ENCODE measurements at places on chromosomes 5 and 9.

GRCh38 chr5:142803428-142804125 is 33.4 kb downstream of the ARHGAP26 start:
- no peak for DNase-seq

DNA sequence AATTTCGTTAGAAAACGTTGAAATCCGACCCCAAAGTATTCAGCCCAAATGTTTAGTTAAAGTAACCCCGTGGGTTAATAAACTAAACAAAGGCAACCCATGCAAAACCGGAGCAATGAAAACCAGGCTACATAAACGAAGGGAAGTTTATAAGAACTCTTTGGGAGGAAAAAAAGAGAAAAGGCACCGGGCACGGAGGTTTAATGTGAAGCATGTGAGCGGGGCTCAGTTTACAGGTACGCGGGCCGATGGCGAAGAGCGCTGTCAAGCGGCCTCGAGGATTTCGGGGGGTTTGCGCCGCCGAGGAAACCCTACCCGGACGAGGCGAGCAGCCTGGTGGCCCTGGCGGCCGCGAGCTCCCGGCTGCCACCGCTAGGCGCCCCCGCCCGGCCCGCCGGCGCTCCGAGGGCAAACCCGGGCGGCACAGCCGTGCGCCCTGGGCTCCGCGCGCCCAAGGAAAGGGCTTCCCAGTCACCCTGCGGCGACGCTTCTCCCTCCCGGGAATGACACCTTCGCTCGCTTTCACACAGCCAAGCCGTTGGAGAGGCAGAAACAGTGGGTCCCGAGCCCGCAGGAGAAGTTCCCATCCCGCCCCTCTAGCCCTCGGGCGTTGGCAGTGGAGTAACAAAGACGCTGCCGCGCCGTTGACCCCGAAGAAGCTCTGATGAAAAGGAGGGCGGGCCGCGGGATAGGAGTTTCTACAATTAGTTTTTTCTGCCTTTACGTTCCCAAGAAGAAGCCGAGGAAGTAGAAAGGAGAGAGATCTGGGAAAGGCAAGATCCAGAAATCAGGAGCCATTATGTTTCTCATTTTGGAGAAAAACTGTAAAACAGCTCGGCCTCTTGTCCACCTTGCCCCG is 126.0 kb downstream of the TMEM174 start:
- DNase-seq, result no peak

DNA sequence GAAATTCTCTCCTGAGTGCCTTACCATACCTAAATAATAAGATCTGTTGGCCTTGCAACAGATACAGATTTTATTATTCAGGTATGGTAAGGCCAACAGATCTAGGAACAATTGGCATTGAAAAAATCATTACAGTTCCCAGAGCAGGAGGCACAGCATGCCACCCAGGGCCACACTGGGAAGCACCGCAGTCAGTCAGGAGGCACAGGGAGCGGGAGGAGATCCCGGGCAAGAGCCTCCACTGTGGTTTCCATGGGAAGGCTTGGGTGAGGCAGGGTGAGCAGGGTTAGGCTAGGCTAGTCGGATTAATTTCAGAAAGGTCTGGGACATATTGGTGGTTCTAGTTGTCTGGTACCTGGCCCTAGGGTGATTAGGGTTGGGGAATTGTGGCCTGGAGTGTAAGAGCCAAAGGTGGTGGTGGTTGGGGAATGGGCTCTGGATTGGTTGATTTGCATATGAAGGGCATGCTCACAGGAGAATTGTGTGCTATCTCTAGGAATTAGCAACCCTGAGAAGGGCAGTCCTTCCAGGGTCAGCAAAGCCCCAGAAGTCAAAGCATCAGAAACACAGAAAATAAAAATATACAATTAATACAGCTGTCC is 111.4 kb downstream of the PDE8B start:
- no peak for DNase-seq

DNA sequence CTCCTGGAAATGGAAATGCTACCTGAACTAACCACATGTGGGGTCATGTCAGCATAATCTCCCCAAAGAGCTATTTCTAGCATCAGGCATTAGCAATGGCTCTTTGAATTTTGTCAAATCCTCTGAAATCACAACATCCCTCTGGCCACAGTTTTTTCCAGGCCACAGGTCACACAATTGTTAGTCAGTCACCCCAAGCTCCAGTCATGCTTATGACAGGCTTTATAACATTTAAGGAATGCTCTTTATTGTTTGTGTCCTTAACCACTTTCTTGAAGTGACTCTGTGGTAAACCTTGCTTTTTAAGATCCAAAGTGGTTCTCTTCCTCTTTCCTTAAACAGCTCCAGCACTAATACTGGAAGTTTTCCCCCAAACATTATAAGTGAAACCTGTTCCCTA is 169.2 kb upstream of the HMHB1 start:
- DNase-seq, result no peak

DNA sequence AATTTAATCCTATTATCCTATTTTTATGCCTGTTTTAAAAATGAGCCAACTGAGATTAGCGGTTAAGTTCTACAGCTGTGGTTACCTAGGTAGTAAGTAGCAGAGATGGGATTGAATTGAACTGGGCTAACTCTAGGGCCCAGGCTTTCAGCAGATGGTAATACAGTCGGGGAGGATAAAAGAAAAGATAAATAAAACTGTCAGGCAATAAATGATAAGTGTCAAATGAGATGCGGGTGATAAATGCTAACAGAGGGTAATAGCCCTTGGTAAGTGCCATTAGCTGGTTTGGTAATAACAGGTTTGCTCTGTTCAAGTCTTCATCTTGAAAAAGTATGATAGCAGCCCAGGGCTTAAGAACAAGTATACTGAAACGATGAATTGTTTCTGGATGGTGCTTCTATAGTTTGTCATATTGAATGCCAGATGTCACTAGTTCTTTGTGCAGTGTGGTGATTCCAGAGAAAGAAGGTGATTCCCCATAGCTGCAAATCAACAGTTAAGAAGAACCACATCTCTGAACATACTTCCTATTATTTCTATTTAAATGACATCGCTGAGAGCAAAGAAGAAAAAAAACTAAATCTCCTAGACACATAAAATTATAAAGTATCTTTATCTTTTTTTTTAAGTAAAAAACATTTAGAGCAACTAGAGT is 360.8 kb upstream of the PANK3 start:
- no peak for DNase-seq

DNA sequence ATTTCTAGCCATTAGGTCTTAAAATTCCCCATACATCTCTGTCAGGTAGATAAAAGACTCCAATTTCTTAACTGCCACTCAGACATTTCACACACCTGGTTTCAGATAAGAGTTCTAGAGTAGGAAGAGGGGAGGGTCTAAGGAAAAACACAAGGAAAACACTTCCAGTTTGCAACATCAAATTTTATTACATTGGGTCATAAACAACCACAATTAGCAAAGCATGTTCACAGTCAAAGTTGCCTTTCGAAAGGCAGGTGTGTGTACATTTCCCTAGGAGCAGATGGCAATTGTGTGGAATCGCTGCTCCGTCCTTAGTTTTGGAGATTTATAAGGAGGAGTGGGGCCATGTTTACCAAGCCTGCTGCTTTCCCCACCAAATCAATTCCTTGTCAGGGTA is 120.8 kb downstream of the DMRT2 start:
- DNase-seq, result no peak

DNA sequence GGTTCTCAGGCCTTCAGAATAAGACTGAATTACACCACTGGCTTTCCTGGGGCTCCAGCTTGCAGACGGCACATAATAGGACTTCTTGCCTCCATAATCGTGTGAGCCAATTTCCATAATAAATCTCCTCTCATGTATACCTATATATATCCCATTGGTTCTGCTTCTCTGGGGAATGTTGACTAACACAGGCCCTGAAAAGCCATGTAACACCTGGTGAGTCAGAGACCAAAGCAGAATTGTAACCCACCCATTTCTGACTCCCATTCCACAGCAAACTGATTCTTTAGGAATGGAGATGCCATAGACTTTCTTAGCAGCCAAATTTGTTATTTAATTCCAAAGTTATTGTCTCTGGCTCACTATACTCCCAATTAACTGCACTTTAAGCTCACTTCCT is 85.4 kb upstream of the AGXT2 start:
- no peak for DNase-seq

DNA sequence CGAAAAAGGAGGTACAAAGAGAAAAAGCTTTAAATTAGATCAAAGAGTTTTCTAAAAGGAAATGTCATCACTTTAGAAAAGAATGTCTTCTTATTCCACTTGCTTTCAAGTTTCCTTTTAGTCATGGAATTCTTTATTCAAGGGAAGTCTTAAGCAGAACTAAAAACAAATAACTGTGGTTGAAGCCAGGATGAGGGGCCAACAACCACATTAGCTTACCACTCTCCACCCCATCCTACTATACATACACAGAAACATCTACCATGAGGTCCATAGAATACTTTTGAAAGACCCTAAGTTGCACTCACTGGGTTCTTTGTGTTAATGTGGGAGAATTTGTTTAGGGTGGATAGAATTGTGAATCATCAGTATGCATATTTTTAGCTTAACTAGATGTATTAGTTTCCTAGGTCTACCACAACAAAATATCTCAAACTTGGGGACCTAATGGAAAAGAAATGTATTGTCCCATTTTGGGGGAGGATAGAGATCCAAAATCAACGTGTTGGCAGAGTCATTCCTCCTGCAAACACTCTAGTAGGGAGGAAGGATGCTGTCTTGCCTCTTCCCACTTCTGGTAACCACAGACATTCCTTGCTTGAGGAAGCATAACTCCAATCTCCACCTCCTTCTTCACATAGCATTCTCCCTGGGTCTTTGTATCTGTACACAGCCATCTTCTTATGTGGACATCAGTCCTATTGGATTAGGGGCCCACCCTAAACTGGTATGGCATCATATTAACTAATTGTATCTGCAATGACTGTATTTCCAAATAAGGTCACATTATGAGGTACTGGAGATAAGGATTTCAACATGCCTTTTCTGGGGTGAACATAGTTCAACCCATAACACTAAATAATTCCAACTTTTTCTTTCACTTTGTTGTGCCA is 239.4 kb downstream of the LURAP1L start:
- no peak for DNase-seq

- no peak for DNase-seq
These were observed 280.1 kb upstream of the PUM3 start for GRCh38 chr9:3124001-3124400.

- DNase-seq, result no peak
These were observed 52.5 kb downstream of the UIMC1 start for GRCh38 chr5:176954050-176954449.

DNA sequence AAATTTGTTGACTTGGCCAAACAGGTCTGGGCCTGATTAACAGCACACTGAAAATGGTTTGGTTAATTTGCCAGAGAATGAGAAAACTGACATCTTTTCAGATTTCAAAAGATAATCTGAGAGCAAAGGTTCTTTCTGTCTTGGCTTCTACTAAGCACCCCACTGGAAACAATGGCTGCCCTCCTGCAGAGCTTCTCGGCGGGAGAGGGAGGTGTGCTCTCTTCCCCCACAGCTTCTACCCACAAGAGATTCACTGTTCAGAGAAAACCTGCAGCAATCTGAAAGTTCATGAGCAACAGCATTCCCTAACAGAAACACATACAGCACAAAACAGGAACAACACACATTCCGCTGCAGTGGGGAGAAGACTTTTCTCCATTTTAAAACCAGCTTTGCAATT is 3.0 kb downstream of the DNAH5 start:
- DNase-seq, result no peak

DNA sequence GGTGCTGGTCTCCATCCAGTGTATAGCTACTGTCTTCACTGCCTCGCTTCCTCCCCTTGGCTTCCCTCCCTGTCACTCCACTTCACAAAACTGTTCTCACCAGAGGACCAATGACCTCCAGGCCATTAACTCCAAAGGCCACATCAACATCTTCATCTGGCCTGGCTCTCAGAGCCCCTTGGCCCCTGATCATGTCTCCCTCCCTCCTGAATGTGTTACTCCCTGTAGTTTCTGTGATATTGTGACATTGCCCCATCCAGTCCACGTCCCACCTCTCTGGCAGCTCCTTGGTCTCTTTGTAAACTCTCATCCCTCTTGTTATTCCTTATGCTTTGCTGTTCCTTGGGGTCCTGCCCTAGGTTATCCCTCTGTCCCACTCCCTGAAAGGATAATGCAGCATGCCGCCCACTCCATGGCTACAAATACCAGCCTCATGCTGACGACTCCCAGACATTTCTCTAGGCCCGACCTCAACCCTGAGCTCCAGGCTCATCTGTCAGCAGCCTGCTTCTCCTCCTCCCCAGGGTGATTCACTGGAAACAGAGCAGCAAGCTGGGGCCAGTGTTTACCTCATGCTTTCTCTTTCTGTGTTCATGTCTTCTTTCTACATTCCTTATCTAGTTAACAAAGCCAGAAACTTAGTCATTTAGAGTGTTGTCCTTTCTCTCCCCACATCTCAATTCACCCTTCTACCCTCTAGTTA is 312.2 kb downstream of the SPOCK1 start:
- DNase-seq, result no peak

- no peak for DNase-seq
These were observed 221.2 kb upstream of the CLINT1 start for GRCh38 chr5:158080112-158080511.

DNA sequence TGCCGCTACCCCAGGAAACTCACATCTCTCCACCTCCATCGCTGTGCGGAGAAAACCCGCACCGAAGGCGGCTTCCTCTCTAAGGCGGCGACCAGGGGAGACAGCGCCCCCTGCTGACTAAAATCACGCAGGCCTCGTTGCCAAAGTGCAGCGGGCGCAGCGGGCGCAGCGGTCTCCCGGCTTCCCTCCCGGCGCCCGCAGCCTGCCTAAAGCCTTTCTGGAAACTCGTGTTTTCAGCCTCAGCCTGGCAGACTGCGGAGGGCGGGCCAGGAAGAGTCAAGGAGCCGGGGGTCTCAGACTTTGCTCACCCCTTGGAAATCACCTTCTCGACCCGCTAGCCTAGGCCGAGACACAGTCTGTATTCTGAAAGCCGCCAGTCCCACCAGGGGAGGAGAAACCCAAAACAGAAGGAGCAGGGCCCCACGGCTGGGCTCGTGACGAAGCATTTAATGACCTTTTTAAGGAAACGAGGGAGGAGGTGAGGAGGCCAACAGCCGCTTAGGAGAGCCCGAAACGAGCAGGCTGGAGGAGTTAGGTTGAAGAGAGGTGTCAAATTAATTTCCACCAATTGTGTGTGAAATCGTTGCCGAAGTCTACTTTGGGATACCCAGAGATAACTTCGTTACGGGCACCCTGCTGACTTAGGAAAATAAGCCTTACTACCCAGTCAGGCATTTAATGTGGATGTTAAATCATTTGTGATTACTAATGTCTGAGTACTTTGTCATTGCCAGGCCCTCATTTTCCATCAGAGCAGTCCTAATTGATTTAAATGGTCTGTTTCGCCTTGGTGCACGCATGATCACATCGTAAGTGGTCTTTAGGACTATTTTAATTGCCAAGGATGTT is 7.3 kb upstream of the FOXB2 start:
- DNase-seq, result peak; percentile 28

GRCh38 chr9:137112564-137113384 is 1.8 kb downstream of the DPP7 start:
- no peak for DNase-seq

DNA sequence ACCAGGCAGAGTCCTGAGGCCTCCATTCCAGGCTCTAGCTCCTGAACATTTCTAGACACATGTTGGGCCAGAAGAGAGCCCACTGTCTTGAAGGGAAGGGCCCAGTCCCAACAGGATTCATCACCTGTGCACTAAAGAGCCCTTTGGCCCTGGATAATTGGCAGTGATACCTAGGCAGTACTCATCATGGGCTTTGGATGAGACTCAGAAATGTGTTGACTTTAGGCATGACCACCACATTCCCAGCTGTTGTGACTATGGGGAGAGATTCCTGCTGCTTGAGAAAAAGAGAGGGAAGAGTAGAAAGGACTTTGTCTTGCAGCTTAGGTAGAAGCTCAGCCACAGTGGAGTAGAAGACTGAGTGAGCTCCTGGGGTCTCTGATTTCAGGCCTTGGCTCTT is 138.4 kb upstream of the DAPK1 start:
- no peak for DNase-seq

Measured in KG1 (cell line).